ENCODE measurements at places on chromosomes 2 and 18. TPM values are rescaled to one million over a fixed set of nuclear protein-coding genes. Genes with fewer than 3 reads are reported as not detected.

PLGLB2 gene
- 4.1 TPM for total RNA-seq

IL1B gene
- total RNA-seq = 298 TPM

SULT1C4 gene
- total RNA-seq = not detected

HOXD8 gene
- total RNA-seq = not detected

STARD6 gene
- total RNA-seq = not detected

CDKL4 gene
- not detected for total RNA-seq

MAP3K19 gene
- total RNA-seq = not detected

MAL gene
- 0.23 TPM for total RNA-seq

SPDYA gene
- total RNA-seq = not detected

HOXD3 gene
- not detected for total RNA-seq

CABLES1 gene
- total RNA-seq = 1.9 TPM

ITGB6 gene
- total RNA-seq = 58.8 TPM

PPM1B gene
- total RNA-seq = 10.0 TPM

POTEI gene
- total RNA-seq = not detected

MARCHF4 gene
- total RNA-seq = 0.72 TPM

SALL3 gene
- not detected for total RNA-seq

TUBA4B gene
- not detected for total RNA-seq

GNLY gene
- total RNA-seq = not detected

PFN4 gene
- total RNA-seq = 0.39 TPM

CD8B2 gene
- not detected for total RNA-seq

UGT1A6 gene
- total RNA-seq = 0.78 TPM

ASPRV1 gene
- 0.62 TPM for total RNA-seq

SRD5A2 gene
- total RNA-seq = not detected

TACR1 gene
- not detected for total RNA-seq

OTOS gene
- not detected for total RNA-seq

PIEZO2 gene
- not detected for total RNA-seq

INO80C gene
- 20.0 TPM for total RNA-seq

SLC16A14 gene
- 0.34 TPM for total RNA-seq

CREG2 gene
- total RNA-seq = 0.31 TPM

PAX3 gene
- total RNA-seq = not detected

TCF7L1 gene
- 2.0 TPM for total RNA-seq

C2orf74 gene
- total RNA-seq = 13.7 TPM

ALLC gene
- not detected for total RNA-seq

NT5C1B gene
- not detected for total RNA-seq

TXNDC2 gene
- total RNA-seq = 0.34 TPM

PLEK gene
- not detected for total RNA-seq

RAX gene
- not detected for total RNA-seq

TIMM21 gene
- total RNA-seq = 36.7 TPM

FBXO48 gene
- total RNA-seq = 0.72 TPM

STRN gene
- 10.5 TPM for total RNA-seq

DHRS9 gene
- total RNA-seq = not detected

CLK1 gene
- total RNA-seq = 21.7 TPM

OTX1 gene
- 2.9 TPM for total RNA-seq

KCNJ13 gene
- not detected for total RNA-seq

AQP12B gene
- not detected for total RNA-seq

LIMS3 gene
- total RNA-seq = 0.15 TPM

ZBTB7C gene
- total RNA-seq = 0.04 TPM

NPAS2 gene
- total RNA-seq = 12.9 TPM

CYP26B1 gene
- total RNA-seq = 3.6 TPM

TMEM247 gene
- total RNA-seq = not detected

DNAH7 gene
- not detected for total RNA-seq

All from hair follicular keratinocyte (primary cell).